ENCODE measurements at places on chromosomes 5 and 9.

DNA sequence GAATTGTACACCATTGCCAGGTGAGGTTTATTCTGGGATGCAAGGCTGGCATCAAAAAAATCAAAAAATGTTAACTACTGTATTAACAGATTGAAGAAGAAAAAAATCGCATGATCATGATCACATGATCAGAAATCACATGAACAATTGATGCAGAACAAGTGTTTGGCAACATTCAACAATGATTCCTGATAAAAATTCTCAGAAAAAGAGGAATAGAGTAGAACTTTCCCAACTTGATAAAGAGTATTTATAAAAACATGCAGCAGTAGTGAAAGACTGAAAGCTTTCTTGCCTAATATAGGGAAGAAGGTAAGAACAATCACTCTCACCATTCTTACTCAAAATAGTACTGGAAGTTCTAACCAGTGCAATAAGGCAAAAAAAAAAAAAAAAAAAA lies 16.4 kb downstream of the SLCO4C1 start:
- DNase-seq: no peak

DNA sequence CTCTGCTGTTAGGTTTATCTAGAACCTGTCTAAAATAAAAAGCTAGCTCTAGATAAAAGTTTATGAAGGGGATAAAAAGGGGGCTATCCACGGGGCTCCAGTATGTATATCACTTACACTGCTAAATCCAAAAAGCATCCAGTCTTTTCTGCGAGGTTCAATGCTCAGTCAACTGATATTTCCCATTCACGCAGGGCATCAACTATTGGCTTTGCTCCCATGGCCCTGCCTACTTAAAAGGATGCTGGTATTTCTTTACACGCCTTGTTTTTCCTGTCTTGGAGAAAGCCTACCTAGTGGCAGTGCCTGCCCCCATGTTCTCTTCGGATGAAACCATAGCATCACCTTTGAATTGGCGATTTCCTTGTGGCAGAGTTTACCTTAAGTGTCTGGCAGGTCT lies 8.1 kb downstream of the SPRY4 start:
- no peak for DNase-seq

- DNase-seq: no peak
Observed at GRCh38 chr9:127937056-127937387, 632 bp downstream of the DPM2 start.

GRCh38 chr5:73188764-73189531 lies 16.0 kb downstream of the TMEM174 start:
- DNase-seq: no peak

Data from vagina (tissue), 2 donors.